ENCODE measurements at places on chromosomes 12 and 14.

DNA sequence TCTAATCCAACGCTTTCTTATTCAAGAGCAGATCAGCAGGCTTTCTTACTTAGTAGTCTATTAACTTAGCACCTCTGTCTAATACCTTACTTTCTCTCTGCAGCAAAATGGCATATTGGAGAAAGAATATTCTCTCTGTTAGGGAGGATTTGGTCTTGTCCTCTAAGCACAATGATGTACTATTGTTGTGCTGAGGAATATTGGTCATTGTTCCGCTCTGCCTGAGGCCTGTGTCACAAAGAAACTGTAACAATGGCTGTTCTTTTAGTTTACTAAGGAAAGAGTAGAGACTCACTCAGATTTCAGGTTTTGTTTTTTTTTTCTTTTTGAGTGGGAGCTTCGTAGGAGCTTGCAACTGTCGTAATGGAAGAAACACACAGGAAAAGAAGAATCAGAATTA, 1358.8 kb downstream of the LRFN5 start:
- DNase-seq: no peak

- DNase-seq: no peak
These were observed 39.8 kb downstream of the GRIN2B start for GRCh38 chr12:13941258-13942249.

DNA sequence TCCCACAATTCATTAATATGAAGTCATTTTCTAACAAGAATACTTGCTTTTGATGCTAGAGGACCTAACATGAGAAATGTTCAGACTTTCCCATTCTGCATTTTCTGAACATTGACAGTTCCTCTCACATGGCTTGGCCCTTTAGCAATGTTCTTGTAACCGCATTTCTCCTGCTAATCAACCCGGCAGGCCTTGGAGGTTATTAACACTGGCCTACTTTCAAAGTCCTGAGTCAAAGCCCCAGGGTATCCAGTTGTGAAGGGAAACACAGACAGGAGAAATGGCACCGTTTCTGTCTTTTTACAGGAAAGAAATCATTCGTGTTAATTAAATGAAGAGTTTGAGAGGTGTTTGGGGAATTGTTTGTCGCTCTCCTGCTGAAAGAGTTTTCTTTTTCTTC, 446.5 kb upstream of the MIS18BP1 start:
- no peak for DNase-seq

- DNase-seq: no peak
These were observed 72.9 kb downstream of the MIPOL1 start for GRCh38 chr14:37270629-37271028.

- DNase-seq: no peak
These were observed 26.7 kb downstream of the SPX start for GRCh38 chr12:21552635-21553328.

DNA sequence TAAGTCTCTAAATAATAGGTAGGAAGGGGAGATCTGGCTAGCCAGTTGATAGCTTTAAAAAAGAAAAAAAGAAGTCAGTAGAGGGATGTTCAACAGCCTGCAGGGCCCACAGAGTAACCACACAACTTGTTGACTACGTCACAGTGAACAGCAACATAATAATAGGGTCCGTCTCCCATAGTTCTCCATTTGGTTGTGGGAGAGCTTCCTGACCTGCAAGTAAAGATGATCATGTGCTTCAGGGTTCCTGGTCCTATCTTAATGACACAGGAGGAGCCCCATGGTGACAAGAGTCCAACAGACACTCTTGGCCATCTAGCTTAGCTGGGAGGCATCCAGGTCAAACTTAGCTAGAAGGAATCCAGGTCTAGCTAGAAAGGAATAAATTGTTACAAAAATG, 36.2 kb downstream of the FGD6 start:
- DNase-seq: no peak

GRCh38 chr12:34346372-34347034, 324.2 kb downstream of the ALG10 start:
- DNase-seq: no peak
